ENCODE measurements at places on chromosomes 4 and X.
A peak's percentile ranks its signal among the peaks of the same experiment; 100 is the strongest.

GRCh38 chr4:70839589-70840093 is at the start of gene GRSF1:
Gene GRSF1 (minus strand): TSS chr4:70839890. CDS start chr4:70839827, 63 bp downstream.
- peak; percentile 57 for DNase-seq

DNA sequence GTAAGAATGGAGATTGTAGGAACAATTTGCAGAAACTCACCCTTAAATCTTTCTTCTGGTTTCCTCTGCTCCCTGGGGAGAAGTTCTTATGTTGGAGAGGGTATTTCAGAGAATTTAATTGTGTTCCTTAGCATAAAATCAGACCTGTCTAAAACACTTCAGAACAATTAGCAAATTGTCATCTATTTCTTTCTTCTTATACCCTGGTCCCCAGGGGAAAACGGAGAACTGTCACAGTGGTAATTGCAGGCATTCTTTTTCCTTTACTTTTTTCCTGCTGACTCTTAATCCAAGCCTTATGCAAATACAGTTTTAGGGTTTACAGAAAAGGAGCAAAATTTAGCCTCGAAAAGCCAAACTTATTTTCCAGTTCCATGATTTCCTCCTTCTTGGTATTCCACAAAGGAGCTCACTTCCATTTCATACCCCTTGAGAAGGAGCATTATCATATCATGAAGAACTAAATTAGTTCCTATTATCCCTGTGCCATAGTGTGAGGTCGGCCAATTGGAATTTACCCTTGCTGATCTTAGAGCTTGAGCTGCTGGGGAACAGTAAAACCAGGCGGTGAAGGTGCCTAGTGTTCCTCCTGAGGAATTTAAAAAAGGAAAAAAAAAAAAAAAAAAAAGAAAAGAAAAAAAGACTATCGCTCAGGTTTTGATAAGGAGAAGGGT is 173.8 kb downstream of the IL15 start:
- DNase-seq, result no peak

GRCh38 chrX:30654989-30655607 is 1.9 kb downstream of the GK start:
- no peak for DNase-seq

GRCh38 chrX:56790778-56791177 is 61.7 kb downstream of the NBDY start:
- no peak for DNase-seq

- no peak for DNase-seq
These were observed 11.5 kb downstream of the FGB start for GRCh38 chr4:154574311-154574710.

DNA sequence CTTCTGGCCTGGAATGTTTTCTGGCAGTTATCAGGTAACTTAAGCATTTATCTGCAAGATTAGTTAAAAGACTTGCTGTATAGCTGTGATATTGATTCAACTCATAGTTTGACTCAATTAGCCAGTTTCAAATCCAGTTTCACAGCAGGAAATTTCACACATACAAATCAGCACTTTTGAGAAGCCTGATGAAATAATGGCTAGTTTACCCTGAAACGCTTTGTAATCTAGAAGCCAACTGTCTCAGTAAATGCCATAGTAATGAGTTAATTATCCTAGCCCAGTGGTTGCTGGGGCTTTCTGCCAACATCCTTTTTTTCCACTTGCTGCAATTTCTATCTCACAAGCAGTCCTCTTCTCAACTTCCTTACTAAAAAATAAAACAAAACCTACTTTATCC is 53.1 kb downstream of the ARHGEF38 start:
- peak; percentile 42 for DNase-seq

DNA sequence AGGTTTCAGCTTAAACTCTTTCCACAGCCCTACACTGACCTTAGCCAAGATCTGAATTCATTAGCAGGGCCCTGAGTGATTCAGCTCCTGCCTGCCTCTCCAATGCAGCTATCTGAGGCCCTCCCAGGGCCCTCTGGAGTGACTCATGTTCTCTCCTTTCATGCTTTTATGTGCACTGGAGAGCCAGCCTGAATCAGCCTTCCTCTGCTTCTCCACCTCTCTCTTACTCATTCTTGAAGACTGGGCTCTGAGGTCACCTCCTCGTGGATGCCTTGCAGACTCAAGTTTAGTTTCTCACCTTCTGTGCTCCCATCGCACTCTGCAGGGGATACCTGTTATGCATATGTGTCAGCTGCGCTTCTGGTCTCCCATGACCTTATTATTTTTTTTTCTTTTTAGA is 3.1 kb upstream of the OCIAD2 start:
- DNase-seq, result no peak

GRCh38 chr4:38857354-38858096 is 908 bp upstream of the TLR6 start:
- DNase-seq, result no peak

DNA sequence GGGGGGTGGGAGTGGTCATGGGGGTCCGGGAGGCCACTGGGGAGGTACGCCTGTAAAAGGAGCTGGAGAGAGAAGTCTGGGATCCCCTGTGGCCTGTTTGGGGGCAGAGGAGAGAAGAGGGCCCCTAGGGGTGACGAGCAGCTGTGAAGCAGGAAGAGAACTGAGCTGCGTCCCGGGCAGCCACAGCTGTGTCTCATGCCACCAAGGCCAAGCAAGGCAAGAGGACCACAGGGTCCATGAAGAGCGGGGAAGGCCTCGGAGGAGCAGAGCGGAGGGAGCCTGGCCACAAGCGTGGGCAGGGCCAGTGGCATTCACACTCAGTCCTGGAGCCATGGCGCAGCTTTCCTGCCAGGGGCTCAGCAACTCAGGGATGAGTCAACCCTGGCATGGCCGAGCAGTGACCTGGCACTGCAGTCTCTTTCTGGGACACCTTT is 13.6 kb upstream of the NAT8L start:
- DNase-seq, result no peak

- DNase-seq, result peak; percentile 77
These were observed 111.9 kb upstream of the GALNT7 start for GRCh38 chr4:173056710-173057109.

GRCh38 chr4:123259676-123260646 is 136.6 kb upstream of the SPRY1 start:
- DNase-seq, result no peak

- DNase-seq, result no peak
These were observed 329.7 kb downstream of the UNC5C start for GRCh38 chr4:95219109-95219508.

DNA sequence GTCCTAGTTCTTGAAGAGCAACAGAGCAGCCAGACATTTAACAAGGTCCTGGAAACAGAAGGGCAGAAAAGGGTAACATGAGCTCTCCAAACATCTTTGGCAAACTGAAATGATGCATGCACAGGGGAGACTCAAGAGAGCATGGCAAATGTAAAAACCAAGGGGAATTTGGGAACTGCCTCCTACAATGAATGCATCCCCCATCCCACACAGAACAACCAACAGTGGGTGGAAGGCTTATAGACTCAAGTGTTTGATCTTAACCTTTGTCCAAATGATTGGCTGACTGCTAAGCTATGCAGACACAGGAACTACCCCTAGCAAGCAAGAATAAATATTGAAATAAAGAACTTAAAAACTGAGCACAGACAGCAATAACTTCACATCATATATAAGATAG is 74.4 kb downstream of the CENPC start:
- DNase-seq, result no peak

DNA sequence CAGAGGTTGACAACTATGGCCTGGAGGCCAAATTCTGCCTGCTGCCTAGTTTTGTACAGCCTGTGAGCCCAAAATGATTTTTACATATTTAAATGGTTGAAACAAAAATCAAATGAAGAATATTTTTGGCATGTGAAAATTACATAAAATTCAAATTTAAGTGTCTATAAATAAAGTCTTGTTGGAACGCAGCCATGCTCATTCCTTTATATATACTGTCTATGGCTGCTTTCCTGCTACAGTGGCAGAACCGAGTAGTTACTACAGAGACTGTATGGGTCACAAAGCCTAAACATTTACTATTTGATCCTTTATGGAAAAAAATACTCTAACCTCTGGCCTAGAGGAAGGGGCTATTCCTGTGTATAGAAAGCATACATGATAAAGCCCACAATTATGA is 290.4 kb downstream of the GLUD2 start:
- DNase-seq, result no peak

DNA sequence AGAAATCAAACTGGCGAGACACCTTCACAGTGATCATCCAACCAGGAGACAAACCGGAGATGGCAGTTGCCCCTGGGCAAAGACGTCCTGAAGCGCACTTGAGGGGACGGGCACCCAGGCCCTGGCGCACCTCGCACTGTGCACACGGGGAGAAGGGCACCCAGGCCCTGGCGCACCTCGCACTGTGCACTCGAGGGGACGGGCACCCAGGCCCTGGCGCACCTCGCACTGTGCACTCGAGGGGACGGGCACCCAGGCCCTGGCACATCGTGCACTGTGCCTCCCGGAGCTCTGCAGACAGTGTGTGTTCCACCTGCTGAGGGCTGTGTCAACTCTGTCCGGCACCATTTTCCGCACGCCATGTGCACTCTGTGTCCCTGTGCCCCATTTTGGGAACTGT is 34.6 kb upstream of the CPLX1 start:
- DNase-seq, result no peak

GRCh38 chr4:131309628-131310027 is 1839.5 kb upstream of the PCDH10 start:
- DNase-seq, result no peak

DNA sequence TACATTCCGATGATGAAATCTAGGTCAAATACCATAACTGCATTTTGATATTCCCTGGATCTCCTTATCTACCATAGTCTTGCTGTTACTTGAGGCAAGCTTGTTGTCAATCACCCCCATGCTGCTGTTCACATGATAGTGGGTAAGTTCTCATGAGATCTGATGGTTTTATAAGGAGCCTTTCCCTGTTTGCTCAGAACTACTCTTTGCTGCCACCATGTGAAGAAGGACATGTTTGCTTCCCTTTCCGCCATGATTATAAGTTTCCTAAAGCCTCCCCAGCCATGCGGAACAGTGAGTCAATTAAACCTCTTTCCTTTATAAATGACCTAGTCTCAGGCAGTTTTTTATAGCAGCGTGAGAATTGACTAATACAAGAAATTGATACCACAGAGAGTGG is 432.0 kb downstream of the GLUD2 start:
- no peak for DNase-seq
